ENCODE measurements at places on chromosomes 16 and 17.
A peak's percentile ranks its signal among the peaks of the same experiment; 100 is the strongest.

DNA sequence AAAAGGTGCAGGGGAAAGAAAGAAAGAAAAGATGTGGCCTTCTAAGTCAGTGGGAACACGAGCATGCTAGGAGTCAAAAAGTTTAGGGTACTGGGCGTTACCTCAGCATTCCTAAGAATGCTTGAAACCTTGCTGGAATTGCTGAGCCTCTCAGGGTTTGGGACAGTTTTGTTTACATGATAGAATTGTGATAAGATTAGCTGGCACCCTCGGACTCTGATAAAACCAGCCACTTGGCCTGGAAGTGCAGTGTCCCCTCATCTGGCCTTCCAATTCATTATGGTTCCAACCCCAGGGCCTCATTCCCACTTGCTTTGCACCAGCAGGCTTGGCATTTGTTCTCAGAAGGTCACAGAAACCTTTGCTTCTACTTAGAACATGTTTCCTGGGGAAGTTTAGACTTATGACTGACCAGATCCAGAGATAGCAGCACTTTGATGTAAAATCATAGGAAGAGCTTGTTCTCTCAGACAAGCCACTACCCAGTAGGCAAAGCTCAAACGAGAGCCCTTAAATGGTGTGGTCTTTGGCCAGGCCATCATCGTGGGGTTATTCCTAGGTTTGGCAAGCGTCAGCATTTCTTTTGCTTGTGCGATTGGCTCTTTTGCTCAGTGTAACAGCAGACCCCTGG, 8.0 kb downstream of the SGF29 start:
- DNase-seq, result no peak

GRCh38 chr16:28131181-28131580, 67.7 kb upstream of the GSG1L start:
- DNase-seq, result no peak

DNA sequence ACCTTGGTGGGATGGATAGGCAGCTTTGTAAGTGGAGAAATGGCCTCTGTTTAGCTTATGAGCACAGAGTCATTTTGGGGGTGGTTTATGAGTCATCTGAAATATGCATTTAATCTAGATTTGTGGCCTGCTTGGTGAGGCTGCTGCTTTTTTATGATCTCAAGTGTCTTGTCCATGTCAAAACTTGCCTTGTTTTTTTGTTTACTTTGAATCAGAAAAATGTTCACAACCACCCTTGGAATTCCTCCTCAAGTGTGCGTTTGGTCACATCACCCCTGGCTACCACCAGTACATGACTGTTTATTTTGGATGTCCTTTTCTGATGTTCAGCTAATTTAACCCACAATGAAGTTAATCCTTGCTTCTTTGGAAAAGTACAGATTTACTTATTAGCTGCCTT, 64.6 kb downstream of the FTO start:
- no peak for DNase-seq

GRCh38 chr16:71249399-71249798, 18.9 kb upstream of the HYDIN start:
- DNase-seq, result no peak

- DNase-seq, result no peak
These were observed 20.0 kb downstream of the HIC1 start for GRCh38 chr17:2074919-2075318.

- peak; percentile 15 for DNase-seq
These were observed at the start of gene ST6GALNAC1 for GRCh38 chr17:76643553-76644148. ST6GALNAC1 (minus strand) TSS chr17:76643757; CDS start chr17:76643638, 119 bp downstream.

- no peak for DNase-seq
These were observed 12.6 kb downstream of the UBN1 start for GRCh38 chr16:4859900-4860255.

- DNase-seq, result no peak
These were observed 178.0 kb upstream of the IRX6 start for GRCh38 chr16:55145771-55146603.

- no peak for DNase-seq
These were observed 340.3 kb upstream of the CDH5 start for GRCh38 chr16:66026211-66026610.

GRCh38 chr17:38326996-38327792, 16.6 kb downstream of the GPR179 start:
- DNase-seq, result no peak

DNA sequence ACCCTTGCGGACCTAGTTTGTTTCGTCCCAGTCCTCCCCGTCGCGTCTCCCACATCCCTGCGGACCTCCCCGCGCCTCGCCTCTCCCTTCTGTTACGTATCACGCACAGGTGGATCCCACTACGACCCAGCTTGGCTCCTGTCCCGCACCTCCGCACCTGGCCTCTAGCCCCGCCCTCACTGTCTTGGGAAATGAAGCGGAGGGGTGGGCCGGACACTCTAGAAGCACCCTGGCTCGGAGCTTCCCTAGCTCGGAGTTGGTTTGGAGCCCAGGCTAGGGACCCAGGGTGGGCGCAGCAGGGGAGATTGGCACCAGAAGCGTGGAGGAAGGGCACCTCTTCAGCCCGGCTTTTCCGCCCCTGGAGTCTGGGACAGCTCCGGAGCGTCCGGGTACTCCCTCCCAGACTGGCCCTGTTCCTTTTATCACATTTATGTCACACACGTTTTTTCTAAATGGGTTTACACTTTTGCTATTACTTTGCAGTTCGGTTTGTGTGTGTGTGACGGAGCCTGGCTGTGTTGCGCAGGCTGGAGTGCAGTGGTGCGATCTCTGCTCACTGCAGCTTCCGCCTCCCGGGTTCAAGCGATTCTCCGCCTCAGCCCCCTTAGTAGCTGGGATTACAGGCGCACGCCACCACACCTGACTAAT, 1.4 kb upstream of the CEMP1 start:
- no peak for DNase-seq

GRCh38 chr17:57085448-57086068, 512 bp downstream of the AKAP1 start:
- DNase-seq, result peak; percentile 48

Data from stimulated activated CD4-positive, alpha-beta T cell treated with anti-CD3 and anti-CD28 coated beads, TNF-alpha, amount 100 ng/mL, for 4 hours (primary cell).